ENCODE measurements at places on chromosomes 7 and 10.

DNA sequence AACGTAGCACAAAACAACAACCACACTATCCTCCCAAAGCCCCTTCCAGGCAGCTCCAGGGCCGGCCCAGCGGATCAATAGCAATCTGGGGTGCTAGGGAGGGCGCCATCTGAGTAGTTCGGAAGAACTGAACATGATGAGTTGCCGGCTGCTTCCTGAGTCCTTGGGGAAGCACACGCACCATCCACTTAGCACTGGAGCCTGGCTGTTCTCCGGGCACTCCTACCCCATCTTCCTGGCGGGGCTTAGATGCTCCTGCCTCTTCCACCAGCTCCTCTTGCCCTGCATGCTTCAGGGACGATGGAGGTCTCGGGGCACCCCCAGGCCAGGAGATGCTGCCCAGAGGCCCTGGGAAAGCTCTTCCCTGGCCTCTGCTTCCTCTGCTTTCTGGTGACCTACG, at the start of gene KCNK18:
Gene KCNK18, plus strand, starts transcription at position 301 of the 400 bp plus-strand sequence. Its CDS starts 0 bp downstream, at position 301.
- DNase-seq, result no peak

DNA sequence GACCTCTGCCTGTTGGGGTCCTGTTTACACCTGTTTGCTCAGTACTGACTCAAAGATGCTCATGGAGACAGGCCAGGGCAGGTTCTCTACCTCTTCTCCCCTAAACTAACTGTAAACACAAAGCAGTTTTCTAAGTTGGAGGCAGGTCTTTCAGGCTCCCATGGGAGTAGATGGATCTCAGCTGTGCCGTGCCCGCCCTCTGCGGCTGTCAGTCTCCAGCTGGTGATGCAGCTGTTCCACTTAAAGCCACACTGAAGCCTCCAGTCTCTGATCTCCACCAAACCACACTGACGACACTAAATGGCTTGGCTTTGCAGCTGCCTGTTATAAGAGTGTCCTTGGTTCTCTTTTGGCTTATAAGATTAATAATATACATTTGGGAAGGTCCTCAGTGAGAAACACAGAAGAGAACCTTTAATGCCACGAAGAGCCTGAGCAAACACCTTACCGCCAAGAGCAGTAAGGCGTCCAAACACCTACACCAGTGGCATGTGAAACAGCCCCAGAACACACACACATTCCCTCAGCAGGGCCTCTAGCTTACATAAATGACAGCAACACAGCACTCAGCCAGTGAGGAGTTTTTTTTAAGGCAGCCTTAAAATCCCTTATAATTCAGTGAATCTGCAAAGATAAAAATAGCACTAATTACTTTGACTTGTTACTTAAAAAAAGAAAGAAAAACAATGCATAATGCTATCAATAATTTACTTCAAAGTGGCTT, 60.4 kb upstream of the KCNIP2 start:
- no peak for DNase-seq

GRCh38 chr7:20374399-20374798, 43.7 kb downstream of the ITGB8 start:
- no peak for DNase-seq

GRCh38 chr7:149166630-149167352, 19.5 kb downstream of the ZNF398 start:
- no peak for DNase-seq

- no peak for DNase-seq
These were observed 39.4 kb downstream of the BTRC start for GRCh38 chr10:101393378-101393777.

GRCh38 chr7:48931481-48931880, 7.1 kb downstream of the CDC14C start:
- no peak for DNase-seq

- no peak for DNase-seq
These were observed 87.0 kb upstream of the LRRN3 start for GRCh38 chr7:111003883-111004282.

DNA sequence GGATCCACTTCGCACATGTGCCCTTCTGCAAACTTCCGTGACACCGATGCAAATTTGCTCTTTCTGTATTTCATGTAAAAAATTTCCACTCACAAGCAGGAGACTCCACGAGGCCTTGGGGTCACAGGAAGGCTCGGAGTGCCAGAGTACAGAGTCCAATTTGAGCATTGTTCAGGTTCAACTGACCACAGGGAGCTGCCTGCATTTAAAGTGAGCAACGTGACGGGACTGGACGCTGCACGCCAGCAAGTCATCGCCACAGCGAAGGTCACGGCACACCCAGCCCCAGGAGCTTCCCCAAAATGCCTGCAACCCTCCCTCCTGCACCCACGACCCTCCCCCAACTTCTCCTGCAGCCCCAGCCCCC, 41.5 kb upstream of the NKX6-2 start:
- DNase-seq, result no peak

- no peak for DNase-seq
These were observed 218.7 kb downstream of the ABCA13 start for GRCh38 chr7:48389977-48390376.

Data from HT-29 (cell line).